GM19239 (cell line): ENCODE measurements at places on chromosomes 3 and 15.
A peak's percentile ranks its signal among the peaks of the same experiment; 100 is the strongest.

DNA sequence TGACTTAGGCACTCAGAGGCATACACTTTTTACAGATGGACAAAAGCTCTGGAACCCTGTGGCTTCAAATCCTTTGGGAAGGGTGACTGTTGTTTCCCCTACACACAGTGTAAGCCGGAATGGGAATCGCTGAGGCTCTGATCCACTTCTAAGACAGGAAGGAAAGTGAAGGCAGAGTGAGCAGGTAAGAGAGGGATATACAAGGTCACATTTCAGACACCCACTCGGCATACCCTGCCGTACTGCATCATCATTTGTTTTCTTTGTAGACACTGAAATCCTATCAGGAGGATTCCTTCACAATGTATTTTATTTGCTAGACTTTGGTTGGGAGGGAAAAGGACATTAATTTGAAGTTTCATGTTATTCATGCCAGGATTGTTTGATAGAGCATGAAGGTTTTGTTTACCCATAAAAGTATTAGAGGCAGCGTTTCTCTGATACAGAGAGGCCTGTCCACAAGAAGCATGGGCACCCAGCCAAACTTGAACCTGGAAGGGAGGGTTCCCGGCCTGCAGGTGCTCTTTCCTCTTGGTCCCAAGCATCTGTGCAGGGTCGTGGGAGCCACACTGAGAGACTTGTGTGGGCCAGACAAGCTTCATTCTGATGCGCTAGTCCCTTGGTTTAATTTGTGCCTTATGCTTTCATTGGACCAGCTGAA is 21.9 kb upstream of the POLR2M start:
- DNase-seq, result no peak

- no peak for DNase-seq
Measured at GRCh38 chr15:65949491-65949890, 80.2 kb downstream of the RAB11A start.

DNA sequence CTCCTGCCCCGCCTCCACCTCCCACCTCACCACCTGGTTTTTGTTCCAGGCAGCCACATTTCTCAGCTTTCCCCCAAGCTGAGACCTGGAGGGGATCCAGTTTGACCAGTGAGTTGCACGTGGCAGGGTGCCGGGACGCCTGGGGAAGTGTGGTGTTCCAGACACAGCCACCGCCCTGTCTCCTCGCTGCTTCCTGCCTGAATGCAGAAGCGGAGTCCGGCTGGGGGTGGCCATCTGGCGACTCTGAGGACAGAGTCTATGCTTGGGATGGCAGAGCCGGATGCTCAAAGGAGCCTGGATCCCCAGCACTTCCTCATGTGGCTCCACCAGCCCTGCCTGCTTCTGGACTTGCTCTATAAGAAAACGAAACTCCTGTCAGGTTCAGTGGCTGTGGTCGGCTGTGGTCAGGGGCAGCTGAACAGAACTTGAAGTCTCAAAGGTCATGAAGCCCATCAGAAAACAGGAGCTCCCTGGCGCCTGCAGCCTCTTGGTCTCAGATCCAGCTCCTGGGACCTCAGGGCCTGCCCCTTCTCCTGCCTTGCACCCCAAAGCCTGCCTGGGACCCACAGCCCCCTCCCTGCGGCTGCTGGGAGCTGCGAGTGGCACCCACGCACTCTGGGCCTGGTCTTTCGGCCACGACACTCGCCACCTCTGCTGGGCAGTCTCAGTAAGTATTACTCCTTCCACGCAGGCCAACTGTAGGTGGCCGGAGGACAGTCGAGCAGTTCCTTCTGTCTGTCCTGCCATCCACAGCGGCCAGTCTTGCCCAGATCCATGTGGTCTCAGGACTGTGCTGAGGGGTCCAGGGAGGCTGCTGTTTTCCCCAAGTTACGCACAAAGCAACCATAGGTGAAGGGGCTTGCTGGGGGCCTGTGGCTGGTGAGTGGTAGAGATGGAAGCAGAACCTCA is 112.8 kb upstream of the MEF2A start:
- peak; percentile 78 for DNase-seq

DNA sequence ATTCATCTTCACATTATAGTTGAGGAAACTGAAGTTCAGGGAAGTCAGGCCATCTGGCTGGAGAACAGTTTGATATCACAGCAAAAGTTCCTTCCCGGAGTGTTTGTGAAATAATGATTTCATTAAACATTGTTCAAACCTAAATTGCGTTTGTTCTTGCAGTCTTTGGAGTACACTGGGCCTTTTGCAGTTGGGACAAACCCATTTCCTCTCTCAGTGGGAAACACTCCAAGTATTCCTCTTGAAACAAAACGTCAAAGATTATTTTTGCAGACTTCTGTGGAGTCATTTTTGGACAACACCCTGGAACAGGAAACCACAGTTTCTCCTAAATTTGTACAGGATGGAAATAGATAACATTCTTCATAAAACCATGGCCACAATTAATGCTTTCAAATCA is 287.5 kb downstream of the PTPRG start:
- DNase-seq, result no peak

DNA sequence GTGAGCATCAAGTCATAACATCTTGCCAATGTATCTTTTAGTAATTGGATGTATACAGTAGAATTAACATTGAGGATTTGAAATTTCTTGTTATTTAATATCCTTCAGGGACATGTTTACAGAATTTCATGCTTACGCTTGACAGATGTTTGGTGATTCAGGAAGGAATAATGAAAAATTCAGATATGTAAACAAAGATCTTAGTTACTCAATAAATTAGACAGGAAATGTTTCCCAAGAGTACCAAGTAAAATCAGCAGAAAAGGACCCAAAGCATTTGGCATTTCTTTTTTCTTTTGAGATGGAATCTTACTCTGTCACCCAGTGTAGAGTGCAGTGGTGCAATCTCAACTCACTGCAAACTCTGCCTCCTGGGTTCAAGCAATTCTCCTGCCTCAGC is 4.7 kb upstream of the COL6A5 start:
- DNase-seq, result no peak

GRCh38 chr3:117407317-117407716 is 697.7 kb downstream of the TUSC7 start:
- DNase-seq, result no peak

- DNase-seq, result no peak
Measured at GRCh38 chr15:66308531-66308930, 15.2 kb downstream of the DIS3L start.

- DNase-seq, result no peak
Measured at GRCh38 chr15:67179411-67179995, 75.0 kb downstream of the AAGAB start.
